B cell (primary cell): ENCODE measurements at places on chromosomes 3 and 15.

GRCh38 chr3:184373422-184373821 lies 4.6 kb downstream of the THPO start:
- no peak for DNase-seq

- DNase-seq = no peak
These were observed 7.8 kb downstream of the CCDC80 start for GRCh38 chr3:112633191-112633590.

GRCh38 chr3:81728766-81729544 lies 32.5 kb downstream of the GBE1 start:
- no peak for DNase-seq

GRCh38 chr3:183697610-183698317 lies at the start of gene YEATS2:
Gene YEATS2, plus strand, starts transcription at chr3:183697797. Its CDS starts 17,366 bp downstream, at chr3:183715163.
- DNase-seq = peak; percentile 82

DNA sequence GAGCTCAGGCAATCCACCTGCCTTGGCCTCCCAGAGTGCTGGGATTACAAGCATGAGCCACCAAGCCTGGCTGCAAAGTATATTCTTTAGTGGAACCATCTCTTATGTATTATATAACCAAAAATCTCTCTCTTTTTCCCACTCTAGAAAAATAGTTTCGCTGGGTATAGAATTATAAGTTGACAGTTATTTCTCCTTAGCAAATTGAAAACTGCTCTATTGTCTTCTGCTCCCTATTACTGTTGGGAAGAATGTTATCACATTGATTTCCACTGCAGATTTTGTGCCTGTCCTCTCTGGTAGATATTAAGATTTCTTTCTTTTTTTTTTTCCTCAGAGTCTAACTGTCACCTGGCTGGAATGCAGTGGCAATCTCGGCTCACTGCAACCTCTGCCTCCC lies 10.2 kb upstream of the DHX30 start:
- no peak for DNase-seq

- no peak for DNase-seq
These were observed 17.0 kb upstream of the PCSK6 start for GRCh38 chr15:101506491-101506890.

DNA sequence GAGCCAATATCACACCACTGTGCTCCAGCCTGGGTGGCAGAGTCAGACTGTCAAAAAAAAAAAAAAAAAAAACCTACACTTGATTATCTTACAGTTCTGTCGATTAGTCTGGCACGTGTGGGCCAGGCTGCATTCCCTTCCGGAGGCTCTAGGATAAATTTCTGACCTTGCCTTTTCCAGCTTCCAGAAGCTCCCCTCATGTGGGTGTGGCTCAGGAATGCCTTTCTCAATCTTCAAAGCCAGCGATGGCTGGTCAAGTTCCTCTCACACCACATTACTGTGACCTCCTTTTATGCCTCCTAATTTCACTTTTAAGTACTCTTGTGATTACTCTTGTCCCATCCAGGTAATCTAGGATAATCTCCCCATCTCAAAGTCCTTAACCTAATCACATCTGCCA lies 58.2 kb upstream of the DUT start:
- DNase-seq = no peak

DNA sequence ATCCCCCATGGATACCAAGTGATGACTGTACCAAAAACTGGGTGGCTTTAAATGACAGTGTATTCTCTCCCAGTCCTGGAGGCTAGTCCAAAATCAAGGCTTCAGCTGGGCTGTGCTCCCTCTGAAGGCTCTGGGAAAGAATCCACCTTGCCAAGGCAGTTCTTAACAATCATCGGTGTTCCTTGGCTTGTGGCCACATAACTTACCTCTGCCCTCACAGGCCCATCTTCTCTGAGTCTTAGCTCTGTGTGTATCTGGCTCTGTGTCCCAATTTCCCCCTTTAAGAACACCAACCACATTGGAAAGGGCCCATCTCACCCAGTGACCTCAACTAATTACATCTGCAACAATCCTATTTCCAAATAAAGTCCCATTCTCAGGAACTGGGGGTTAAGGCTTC lies 503.0 kb upstream of the PROK2 start:
- no peak for DNase-seq

DNA sequence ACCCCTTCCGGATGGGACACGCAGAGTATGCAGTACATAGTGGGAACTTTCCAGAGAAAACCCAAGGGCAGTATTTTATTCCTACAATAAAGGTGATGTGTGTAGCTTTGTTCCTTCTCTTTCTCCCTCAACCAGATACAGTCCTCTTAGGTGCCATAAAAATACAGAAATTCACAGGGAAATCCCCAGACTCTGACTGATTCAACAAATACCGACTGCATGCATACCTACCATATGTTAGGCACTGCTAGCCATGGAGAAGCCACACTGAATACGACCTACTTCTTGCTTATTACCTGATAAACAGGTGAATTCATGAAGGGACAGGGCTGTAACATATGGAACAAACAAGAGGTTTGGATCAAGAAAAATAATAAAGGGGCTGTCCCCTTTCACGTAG lies 228.5 kb downstream of the FOXP1 start:
- no peak for DNase-seq

GRCh38 chr15:31269816-31270575 lies 56.6 kb upstream of the KLF13 start:
- DNase-seq = no peak

- DNase-seq = no peak
These were observed 9.9 kb downstream of the CAPN7 start for GRCh38 chr3:15215996-15216395.

- no peak for DNase-seq
These were observed 93.7 kb upstream of the UBE3A start for GRCh38 chr15:25532269-25533140.

GRCh38 chr3:78275420-78275852 lies 1235.5 kb downstream of the ROBO2 start:
- DNase-seq = no peak

GRCh38 chr15:42736178-42736792 lies 643 bp downstream of the CDAN1 start:
- no peak for DNase-seq

GRCh38 chr3:72126441-72127223 lies 341.7 kb upstream of the PROK2 start:
- no peak for DNase-seq

DNA sequence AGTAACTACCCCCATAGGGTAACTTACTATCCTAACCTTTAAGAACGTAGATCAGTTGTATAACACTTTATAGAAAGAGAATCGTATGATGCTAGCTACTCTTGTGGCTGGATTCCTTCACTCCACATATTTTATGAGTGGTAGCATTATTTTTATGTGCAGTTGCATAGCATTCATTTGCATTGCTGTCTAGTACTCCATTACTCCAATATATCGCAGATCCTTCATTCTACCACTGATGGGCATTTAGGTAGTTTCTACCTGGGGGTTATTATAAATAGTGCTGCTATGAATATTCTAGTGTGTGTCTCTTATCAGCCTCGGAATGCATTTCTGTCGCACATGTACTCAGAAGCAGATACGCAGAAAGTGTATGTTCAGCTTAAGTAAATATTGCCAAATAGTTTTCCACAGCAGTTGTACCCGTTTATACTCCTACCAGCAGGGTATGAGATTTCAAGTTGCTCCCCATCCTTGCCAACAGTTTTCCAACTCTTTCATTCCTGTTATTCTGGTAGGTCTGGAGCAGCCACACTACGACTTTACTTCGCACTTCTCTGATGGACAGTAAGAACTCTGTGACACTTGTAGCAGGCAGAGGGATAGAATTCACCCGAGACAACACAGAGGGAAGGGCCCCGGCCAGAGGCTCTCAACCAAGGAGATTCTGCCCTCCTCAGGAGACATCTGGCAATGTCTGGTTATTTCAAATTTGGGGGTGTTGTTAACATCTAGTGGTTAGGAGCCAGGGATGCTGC lies 9.8 kb upstream of the VGLL4 start:
- DNase-seq = no peak

GRCh38 chr3:38314112-38314763 lies 32.1 kb downstream of the SLC22A14 start:
- no peak for DNase-seq
